ENCODE measurements at places on chromosomes 16 and 17.

DNA sequence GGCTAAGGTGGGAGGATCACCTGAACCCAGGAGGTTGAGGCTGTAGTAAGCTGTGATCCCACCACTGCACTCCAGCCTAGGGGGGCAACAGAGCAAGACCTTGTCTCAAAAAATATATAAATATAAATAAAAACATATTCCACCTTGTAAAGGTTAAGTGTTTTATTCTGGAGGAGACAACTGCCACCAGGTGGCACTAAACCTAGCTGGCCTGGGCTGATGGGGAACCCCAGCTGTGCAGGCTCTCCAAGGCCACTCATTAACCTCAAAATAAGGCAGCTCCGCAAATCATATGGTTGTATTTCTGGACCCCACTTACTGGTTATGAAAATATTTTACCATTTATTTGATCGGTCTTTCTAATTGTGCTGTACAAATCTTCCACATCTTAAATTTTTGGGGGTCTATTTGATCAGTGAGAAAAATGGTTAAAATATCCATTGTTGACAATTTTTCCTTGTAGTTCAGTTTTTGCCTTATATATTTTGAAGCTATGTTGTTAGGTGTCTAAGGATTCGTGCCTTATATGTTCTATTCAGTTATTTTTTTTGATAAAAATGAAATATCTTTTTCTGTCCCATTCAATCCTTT is 8.5 kb upstream of the ICAM2 start:
- DNase-seq: peak; percentile 55

DNA sequence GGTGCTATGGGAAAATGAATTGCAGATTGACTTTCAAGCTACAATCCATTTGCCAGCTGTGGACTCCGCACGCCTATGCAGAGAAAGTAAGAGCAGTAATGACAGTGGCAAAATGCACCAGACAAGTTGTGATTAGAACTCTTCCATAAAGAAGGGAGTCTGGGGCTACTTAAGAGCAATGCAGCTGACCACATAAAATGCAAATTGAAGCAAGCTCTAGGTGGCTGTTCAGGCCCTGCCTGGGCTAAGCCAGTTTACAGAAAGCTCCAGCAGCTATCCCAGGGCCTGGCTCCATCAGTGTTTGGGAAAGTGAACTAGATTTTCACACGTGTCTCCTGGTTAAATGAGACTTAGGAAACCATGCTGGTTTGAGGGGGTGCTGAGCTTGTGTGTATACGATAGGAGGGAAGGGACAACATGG is 2.2 kb upstream of the MAP2K6 start:
- no peak for DNase-seq

DNA sequence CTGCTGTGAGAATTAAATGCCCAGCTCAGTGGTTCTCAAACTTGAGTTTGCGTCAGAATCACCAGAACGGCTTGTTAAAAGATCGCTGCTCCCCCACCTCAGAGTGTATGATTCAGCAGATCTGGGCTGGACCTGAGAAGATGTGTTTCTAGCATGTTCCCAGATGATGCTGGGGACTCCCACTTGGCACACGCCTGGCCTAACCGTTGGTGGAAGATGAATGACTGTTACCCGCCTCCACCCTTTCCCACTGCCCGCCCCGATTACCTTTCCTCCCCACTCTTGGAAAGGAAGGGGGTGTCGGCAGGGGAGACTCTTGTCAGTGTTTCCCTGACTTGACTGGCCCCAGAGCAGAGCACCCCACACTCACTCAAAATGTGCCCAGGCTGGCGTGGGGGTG is 29.3 kb upstream of the ABCC3 start:
- DNase-seq: no peak

DNA sequence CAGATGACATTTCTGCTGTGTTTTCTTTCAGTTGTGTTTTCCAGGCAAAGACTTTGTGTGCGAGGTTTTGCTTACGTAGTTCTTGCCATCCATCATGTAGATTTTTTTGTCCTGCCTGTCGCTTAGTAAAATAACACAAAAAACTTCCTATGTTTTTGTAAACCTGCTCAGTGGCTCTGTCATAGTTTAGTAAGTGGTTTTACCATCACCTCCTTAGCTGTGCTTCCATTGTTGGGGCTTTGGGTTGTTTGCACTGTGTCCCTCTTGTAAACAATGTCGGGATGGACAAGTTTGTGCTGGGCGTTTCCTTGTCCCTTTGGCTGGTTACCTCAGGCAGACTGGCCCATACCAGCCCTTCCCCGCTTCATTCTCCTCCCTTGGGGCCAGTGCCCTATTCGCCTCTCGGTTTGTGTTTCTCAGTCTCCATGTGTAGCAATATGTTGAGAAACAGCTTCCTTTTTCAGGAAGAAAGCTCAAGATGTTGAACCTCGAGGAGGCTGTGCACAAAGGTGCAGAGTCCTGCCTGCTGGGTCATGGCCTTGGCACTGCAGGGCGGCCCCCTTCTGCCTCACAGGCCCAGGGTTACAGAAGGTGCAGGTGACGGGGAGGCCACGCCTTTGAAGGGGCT is 74.6 kb downstream of the KSR1 start:
- peak; percentile 35 for DNase-seq

GRCh38 chr17:58308173-58308984 is 20.2 kb downstream of the TSPOAP1 start:
- DNase-seq: no peak
